ENCODE measurements at places on chromosomes 16 and 17.

GRCh38 chr16:79001156-79001967 is 599.2 kb downstream of the MAF start:
- DNase-seq: no peak

- DNase-seq: no peak
Measured at GRCh38 chr17:47701608-47702007, 7.6 kb downstream of the TBKBP1 start.

DNA sequence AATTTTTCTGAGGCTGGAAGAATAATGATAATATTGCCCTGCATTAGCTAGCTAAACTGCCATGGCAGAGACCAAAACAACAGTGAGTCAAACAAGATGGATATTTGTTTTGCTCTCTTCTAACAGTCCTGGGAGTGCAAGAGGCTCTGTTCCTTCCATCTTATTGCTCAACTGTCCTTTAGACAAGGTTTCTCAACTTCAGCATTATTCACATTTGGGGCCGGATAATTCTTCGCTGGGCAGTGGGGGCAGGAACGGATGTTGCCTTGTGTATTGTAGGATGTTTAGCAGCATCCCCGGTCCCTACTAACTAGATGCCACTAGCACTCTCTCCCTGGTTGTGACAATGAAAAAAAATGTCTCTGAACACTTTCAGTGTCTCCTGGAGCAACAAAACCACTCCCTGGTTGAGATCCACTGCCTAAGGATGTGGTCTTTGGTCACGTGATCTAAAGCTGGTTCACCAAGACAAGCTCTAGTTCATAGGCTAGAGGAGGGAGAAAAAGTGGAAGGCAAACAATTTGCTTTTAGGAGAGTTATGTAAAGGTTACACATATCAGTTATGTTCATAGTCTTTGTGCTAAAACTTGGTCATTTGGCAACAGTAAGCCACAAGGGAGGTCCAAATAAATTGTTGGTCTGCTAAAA is 144.4 kb downstream of the PCTP start:
- peak; percentile 2 for DNase-seq

GRCh38 chr17:72110231-72110941 is 10.4 kb upstream of the SOX9 start:
- peak; percentile 6 for DNase-seq

- peak; percentile 88 for DNase-seq
Measured at GRCh38 chr16:27097800-27098230, 31.1 kb downstream of the C16orf82 start.

DNA sequence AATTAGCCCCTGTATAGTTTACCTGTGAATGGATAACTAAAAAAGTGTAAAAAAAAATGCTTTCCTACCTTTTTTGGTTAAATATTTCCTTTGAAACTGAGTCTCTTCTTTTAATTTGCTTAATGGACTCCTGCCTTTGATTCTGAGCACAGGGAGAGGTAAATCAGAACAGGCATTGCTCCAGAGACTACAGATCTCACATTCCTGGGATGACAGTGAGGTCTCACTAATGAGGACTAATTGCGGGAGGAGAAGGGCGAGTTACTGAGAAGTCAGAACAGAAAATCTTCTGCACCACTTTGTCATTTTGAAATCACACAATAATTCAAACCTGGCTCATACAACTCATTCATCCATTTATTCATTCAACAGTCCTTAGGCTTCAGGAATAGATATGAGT is 437.0 kb upstream of the ASIC2 start:
- DNase-seq: no peak

GRCh38 chr17:57120814-57121213 is 35.8 kb downstream of the AKAP1 start:
- no peak for DNase-seq

DNA sequence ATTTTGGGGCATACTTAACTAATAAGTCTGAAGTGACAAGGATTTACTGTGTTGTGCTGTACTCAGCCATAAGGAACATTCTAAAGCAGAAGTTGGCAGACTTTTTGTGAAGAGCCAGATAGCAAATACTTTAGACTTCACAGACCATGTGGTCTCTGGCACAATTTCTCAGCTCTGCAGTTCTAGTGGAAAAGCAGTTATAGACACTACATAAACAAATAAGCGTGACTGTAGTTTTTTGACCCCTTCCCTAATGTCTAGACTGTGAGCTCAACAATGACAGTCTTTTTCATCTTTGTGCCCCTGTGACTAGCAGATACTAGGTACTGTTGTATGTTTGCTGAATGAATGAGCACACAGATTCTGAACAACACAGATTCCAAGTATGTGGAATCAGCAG is 4.9 kb downstream of the RPAIN start:
- no peak for DNase-seq

Data from fibroblast of mammary gland (primary cell).